ENCODE measurements at places on chromosomes 16 and 17. TPM values are rescaled to one million over a fixed set of nuclear protein-coding genes. Genes with fewer than 3 reads are reported as not detected.

DNA sequence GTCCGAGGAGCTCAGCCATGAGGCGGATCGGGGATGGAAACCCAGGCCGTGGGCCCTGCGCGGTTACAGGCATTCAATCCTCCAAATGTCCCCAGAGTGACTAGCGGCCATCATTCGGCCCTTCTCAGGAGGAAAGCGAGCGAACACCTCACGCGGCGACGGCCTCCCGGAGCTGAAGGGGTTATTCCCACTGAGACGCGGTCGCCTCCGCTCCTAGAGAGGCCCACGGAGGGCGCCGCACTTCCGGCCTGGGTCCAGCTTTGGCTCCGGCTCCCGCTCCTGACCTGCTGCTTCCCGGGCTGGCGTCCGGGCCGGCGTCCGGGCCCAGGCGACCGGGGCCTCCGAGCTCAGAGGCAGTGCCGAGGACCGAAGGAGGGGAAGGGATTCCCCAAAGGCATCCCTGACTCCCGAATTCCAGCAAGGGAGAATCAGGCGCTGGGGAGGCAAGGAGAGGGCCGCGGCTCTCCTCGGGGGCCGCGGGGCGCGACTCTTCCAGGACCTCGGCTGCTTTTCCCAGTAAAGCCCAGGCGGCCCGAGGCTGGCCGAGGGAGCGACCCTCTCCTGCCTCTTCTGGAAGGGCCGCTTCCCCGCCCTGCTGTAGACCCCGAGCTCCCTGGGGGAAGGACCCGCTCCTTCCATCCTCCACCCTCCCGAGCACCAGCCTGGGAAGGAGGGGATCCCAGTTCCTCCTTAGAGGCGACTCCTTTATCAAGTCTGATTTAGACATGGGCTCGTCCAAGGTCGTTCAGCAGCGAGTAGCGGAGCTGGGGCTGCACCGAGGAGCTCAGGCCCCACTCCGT lies 18.6 kb upstream of the ZNF629 start:
- peak; percentile 92 for DNase-seq

DNA sequence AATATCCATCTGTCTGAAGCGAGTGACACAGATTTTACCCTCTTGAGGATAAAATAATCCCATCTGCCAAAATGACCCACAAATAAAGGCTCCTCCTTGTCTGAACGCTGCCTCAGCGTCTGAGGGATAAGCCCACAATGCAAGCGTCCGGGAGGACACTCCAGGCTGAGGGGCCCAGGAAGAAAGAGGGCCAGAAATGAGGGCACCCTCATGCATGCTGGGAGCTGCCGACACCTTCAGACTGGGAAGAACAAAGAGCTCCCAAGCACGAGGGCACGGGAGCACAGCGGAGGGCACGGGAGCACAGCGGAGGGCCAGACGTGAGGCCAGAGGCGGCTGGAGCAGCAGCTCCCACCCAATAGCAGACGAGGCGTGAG lies 126.9 kb downstream of the ZNF778 start:
- DNase-seq: no peak

GRCh38 chr17:64498308-64499203 lies 1.7 kb upstream of the POLG2 start:
- peak; percentile 9 for DNase-seq

DNA sequence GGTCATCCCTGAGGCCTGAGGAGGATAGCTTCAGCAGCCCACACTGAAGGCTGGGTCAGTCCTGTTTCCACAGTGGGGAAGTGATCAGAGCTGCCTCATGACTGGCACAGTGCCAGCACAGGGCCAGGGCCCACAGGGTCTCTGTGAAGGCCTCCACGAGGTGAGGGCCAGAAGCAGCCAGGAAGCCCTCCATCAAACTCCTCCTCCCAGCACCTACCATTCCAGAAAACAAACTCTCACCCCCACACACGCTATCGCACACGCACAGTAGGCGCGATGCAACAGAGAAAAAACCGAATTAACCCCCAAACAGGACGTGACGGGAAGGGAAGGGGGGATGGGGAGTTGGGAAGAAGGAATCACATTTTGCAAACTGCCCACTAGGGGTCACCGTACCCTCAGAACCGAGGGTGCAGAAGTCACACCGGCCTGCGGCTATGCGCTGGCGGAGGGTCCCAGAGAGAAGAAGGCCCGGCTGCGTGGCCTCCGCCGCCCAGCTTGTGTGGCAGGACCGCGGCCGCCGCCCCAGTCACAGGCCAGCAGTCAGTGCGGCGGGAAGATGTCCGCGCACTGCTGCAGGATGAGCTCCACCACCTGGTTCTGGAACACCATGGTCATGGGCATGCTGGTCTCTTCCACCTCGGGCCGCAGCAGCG lies 37.6 kb downstream of the ARHGAP27 start:
- DNase-seq: peak; percentile 88

DNA sequence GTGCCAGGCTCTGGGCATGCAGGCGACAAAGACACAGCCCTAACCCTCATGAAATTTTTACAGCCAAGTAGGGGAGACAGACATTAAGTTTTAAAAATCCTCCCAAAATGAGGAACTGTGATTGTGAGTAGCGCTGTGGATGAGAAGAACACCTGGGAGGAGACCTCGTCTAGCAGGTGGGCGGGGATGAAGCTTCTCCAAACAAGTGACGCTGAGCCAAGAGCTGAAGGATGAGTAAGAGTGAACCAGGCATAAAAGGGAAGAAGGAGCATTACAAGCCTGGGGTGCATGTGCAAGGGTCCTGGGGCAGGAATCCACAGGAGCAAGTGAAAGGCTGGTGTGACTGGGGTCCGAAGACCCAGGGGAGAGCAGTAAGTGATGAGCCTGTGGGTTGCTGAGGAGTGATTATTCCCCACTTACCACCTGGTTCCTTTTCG lies 149.4 kb upstream of the HS3ST2 start:
- DNase-seq: no peak

DNA sequence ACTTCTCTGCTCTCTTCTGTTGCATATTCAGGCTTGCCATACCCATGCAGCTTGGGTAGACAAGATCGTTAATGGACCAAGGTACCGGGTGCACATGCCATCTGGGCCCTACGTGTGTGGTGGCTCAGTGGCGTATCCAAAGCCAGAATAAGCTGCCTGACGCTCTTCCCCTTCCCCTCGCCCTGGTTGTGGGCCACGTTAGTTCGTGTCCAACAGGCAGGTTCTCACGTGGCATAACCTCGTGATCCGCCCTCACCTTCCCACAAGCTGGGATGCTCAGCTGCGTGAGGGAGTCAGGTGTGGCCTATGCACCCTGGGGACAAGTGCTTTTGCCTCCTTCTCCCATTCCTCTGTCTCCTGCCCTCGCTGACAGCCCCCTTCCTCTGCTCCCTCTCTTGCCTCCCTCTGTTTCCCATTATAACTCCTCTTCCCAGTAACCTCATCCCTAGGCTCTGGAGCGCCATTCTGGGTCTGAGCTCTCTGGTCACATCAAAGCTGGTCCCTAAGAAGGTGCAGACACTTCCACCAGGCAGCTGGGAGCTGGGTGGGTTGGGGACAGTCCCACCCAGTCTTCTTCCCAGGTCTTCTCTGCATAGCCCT lies 77.6 kb downstream of the PLD6 start:
- DNase-seq: no peak

- no peak for DNase-seq
Measured at GRCh38 chr17:50593321-50593720, 32.8 kb downstream of the CACNA1G start.

- DNase-seq: no peak
Measured at GRCh38 chr17:80663781-80664206, 119.2 kb downstream of the RPTOR start.

GRCh38 chr16:28011223-28011622 lies 52.3 kb downstream of the GSG1L start:
- no peak for DNase-seq

DNA sequence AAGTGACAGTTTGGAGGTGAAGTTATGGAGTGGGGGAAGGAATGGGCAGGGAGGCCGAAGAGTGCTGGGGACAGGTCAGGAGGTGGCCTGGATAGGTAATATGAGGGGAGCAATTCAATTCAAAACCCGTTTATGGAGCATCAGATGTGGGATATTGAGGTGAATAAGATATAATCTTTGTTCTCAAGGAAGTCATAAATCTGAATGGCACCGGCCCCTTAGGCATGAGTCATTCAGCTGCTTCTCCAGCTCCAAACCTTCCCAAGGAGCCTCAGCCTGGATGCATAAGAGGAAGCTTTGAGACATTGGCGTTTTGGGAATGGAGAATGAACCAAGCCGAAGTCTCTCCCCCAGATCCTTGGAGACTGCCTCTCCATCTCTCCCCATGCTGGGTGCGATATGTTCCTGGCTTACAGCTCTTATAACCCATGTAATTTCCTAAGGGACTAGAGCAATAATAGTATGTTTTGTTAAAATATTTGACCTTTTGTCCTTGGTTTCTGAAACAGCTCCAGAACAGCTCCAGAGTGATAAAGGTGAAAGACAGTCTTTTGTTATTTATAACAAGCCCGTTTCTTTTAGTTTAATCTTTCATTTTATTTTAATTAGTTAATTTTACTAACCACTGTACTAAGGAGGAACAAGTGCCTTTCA lies 1.7 kb downstream of the TUBG2 start:
- no peak for DNase-seq

GRCh38 chr16:3951861-3952736 lies 71.6 kb upstream of the CREBBP start:
- DNase-seq: peak; percentile 44

DNA sequence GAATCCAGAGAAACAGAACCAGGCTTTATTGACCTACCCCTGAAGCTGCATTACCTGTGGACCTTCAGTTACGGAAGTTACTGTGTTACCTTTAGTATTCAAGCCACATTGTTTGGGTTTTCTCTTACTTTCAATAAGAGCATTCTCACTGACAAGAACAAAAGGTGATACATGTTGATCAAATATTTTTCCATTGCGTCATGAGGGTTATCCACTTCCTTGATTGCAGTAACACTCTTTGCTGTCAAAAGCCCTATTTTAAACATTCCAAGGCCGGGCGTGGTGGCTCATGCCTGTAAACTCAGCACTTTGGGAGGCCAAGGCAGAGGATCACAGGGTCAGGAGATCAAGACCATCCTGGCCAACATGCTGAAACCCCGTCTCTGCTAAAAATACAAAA lies 28.6 kb upstream of the PAFAH1B1 start:
- DNase-seq: no peak

Gene EFCAB5
- polyA plus RNA-seq: 1.2 TPM

Gene PARD6A
- polyA plus RNA-seq: 1.1 TPM

Gene TMEM238L
- polyA plus RNA-seq: not detected

Gene SLC25A39
- 284 TPM for polyA plus RNA-seq

Data from cardiac muscle cell (in vitro differentiated cells and primary cell).